ENCODE measurements at places on chromosomes 7 and 10. TPM values are rescaled to one million over a fixed set of nuclear protein-coding genes. Genes with fewer than 3 reads are reported as not detected.

Gene RGR
- not detected for total RNA-seq

Gene ANKRD1
- not detected for total RNA-seq

Gene SVOPL
- not detected for total RNA-seq

Gene AGR3
- total RNA-seq = not detected

Gene LMBR1
- 49.2 TPM for total RNA-seq

Gene CPA2
- total RNA-seq = not detected

Gene GPR146
- total RNA-seq = 0.70 TPM

Gene HOXA3
- not detected for total RNA-seq

Gene PNLIPRP2
- not detected for total RNA-seq

Gene SLC13A1
- total RNA-seq = not detected

Gene CPSF4
- 66.6 TPM for total RNA-seq

Gene LRIT1
- not detected for total RNA-seq

Gene MOSPD3
- total RNA-seq = 16.3 TPM

Gene CRPPA
- 1.8 TPM for total RNA-seq

Gene DGKB
- total RNA-seq = not detected

Gene FAM25C
- not detected for total RNA-seq

Gene RBP3
- total RNA-seq = not detected

Gene PNLIP
- not detected for total RNA-seq

Gene CLDN4
- total RNA-seq = 0.15 TPM

Gene ICA1
- 0.33 TPM for total RNA-seq

Gene FXYD4
- not detected for total RNA-seq

Gene SPDYE2B
- not detected for total RNA-seq

Gene VDAC2
- 247 TPM for total RNA-seq

Gene CNPY1
- total RNA-seq = not detected

Gene PCGF6
- total RNA-seq = 17.6 TPM

Gene CADPS2
- total RNA-seq = not detected

Gene ZNF727
- total RNA-seq = not detected

Gene RADIL
- 0.20 TPM for total RNA-seq

Gene ADRB1
- 0.50 TPM for total RNA-seq

Gene HK1
- total RNA-seq = 153 TPM

Gene EVX1
- total RNA-seq = not detected

Gene EBF3
- total RNA-seq = not detected

Gene NPTX2
- not detected for total RNA-seq

Gene TMEM196
- total RNA-seq = not detected

Gene TSC22D4
- total RNA-seq = 96.2 TPM

Gene HOXA2
- not detected for total RNA-seq

Gene PON1
- total RNA-seq = not detected

Gene TAS2R3
- 0.98 TPM for total RNA-seq

Gene SUN3
- not detected for total RNA-seq

Gene BEND7
- not detected for total RNA-seq

Gene IFIT2
- total RNA-seq = 1.3 TPM

Gene TMEM229A
- not detected for total RNA-seq

Gene EPDR1
- 1.1 TPM for total RNA-seq

Gene PDE6C
- total RNA-seq = not detected

Gene MBL2
- not detected for total RNA-seq

Gene SERPINE1
- total RNA-seq = 0.44 TPM

Gene CFAP69
- total RNA-seq = 0.81 TPM

Gene IGFBP3
- 4.5 TPM for total RNA-seq

Measured in CD8-positive, alpha-beta memory T cell (primary cell).